ENCODE measurements at places on chromosomes 5 and 9.

GRCh38 chr9:137534256-137535119 lies 15.7 kb downstream of the PNPLA7 start:
- DNase-seq: no peak

GRCh38 chr9:20623748-20624124 lies 1.4 kb upstream of the MLLT3 start:
- no peak for DNase-seq

DNA sequence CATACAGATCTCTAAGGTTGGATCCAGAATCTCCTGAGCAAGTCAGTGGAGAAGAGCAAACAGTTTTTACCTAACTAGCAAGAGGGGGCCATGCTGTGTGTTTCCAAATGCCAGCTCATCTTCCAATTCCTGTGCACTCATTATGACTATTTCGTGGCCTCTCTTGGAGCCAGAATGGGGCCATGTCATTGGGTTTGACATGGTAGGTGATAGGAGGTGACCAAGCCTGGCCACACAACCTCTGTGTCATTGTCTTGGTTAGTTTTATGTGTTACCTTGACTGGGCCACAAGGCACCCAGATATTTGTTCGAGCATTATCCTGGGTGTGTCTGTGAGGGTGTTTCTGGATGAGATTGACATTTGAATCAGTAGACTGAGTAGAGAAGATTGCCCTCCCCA lies 206.2 kb downstream of the HSPA4 start:
- no peak for DNase-seq

DNA sequence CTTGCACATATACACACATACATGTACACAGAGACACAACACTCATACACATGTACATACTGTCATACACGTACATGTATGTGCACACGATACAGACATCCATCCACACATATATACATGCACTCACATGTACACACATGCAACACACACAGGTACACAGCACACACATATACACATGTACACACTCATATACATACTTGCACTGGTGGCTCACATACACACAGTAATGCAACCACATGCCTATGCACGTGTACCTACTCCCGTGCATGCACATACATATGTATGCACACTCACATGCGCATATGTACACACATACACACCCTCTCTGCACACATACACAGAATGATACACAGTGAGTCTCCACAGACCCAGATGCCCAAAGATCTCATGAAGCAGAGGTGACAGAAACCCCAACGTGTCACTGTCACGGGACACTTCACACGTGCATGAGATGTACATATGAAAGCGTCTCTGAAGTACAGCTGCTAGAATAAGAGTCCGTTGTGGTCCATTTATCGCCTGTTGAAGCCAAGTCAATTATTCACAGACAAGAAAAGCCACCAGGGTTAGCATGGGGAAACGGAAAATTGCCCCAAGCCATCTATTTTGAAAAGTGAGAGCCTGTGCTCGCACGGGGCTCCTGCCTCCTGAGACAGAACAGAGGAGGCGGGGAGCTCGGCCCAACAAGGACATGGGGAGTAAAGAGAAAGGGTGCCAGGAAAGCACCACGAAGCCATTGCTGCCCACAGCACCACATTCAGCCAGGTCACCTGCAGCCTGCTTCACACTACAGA lies 24.9 kb downstream of the LPCAT1 start:
- DNase-seq: no peak

DNA sequence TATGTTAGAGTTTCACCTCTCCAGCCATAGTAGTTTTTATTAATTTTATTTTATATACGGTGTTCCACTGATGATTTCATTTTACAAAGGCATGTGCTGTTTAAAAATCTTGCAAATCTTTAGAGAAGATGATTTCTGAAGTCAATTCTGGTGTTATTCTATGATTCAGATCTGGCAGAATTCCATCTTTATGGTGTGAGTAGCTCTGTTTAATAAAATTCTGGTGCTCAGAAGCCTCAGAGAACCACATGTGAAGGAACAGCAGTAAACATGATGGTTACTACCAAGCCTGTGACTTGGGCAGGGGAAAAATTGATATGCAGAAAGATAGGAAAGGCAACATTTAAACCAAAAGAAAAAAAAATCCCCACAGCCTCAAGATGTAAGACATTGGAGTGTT lies 299.7 kb downstream of the NPR3 start:
- no peak for DNase-seq

DNA sequence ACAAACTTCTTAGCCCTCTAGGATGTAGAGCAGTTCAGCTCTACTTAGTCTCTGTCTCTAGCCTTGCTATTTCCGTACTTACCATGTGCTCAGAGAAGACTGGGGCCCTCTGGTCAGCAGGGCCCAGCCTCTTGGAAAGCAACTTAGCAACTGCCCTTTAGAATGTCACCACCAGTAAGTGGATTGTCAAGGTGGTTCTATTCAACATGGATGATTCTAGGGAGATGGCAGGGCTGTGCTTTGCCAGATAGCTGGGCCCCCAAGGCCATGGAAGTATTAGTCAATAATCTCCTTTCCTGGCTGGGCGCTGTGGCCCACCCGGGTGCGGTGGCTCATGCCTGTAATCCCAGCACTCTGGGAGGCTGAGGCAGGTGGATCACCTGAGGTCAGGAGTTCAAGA lies 177.6 kb upstream of the MVB12B start:
- DNase-seq: no peak

GRCh38 chr9:83234541-83234940 lies 171.6 kb upstream of the RASEF start:
- DNase-seq: no peak

DNA sequence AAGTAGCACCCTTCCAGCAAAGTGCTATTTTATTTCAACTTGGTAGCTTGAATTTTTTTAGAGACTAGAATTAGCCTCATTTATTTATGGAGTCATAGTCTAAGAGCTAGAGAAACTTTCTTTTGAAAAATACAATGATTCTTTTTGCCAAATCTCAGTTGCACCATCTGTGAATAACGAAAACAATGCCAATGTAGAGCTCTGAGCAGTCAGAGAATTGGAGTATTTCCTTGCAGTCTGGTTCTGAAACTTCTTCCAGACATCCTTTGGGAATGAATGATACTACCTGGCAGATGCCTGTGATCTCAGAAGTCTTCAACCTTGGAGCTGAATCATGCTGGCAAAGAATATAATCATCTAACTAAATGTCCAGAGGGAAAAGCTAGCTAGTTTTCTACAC lies 511.5 kb upstream of the CYLC2 start:
- no peak for DNase-seq

GRCh38 chr9:125747053-125747764 lies at the start of gene PBX3:
Gene PBX3, plus strand, starts transcription at chr9:125747373.
- peak; percentile 51 for DNase-seq

DNA sequence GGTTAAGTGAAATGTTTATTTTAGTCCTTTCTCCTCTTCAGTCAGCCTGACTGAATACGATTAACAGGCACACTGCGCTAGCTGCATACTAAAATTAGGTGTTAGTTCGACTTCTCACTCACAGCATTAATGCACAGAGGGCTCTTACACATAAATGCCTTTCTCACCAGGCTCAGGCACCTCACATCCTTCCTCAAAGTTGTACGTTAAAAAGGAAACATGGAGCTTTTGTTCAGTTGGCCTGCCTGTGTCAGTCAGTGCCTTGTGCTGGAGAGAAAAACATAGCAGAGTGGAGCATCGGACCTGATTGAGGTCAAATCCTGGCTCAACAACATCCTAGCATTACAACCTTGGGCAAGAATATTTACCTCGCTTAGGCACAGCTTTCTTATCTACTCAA lies 236.0 kb upstream of the ZNF462 start:
- no peak for DNase-seq

- no peak for DNase-seq
These were observed 408.1 kb downstream of the FAM170A start for GRCh38 chr5:120037451-120037850.

- no peak for DNase-seq
These were observed 4.5 kb downstream of the SLC36A1 start for GRCh38 chr5:151451626-151452520.

GRCh38 chr5:113489299-113489698 lies 1.0 kb upstream of the MCC start:
- no peak for DNase-seq

GRCh38 chr9:79403495-79403894 lies 168.3 kb upstream of the TLE4 start:
- DNase-seq: no peak

GRCh38 chr5:96014395-96014794 lies 52.7 kb upstream of the ELL2 start:
- DNase-seq: no peak

DNA sequence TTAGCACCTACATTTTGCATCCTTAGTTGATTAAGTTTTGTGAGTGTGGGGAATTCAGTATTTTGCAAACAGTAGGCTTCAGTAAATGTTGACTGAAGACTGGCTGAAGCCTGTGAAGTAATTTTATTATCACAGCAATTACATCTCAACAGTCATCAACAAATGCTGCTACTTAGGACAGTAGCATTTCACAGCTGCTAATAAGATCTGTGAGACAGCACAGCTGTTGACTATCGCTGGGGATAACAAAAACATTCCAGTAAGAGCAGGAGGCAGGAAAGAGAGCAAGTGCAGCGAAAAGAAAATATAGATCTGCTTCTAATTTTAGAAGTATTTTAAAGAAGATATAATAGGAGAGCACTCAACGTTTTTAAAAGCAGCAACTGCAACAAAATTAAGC lies 117.3 kb upstream of the FGF10 start:
- DNase-seq: no peak

- DNase-seq: peak; percentile 25
These were observed at the start of gene RXRA for GRCh38 chr9:134325813-134326723. Gene RXRA, plus strand, starts transcription at chr9:134326455. Its CDS starts 177 bp downstream, at chr9:134326632.

DNA sequence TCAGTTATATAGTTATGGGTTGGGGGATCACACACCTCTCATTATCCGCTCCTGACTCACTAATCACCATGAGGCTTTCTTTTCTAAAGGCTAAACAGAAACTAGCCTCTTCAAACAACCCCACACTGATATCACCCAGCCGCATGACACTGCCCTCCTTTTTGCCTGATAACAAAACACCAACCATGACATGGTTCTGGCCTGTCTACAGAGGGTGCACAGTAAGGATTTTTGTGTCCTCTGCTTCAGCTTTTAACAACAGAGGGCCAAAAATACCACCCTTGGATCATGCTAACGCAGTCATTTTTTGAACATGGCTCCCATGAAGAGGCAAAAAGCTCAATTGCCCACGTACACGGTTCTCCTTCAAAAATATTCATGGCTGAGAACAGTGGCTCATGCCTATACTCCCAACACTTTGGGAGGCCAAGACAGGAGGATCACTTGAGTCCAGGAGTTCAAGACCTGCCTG lies 4.0 kb downstream of the CMBL start:
- no peak for DNase-seq

GRCh38 chr5:154593071-154593470 lies 115.0 kb upstream of the HAND1 start:
- DNase-seq: no peak

DNA sequence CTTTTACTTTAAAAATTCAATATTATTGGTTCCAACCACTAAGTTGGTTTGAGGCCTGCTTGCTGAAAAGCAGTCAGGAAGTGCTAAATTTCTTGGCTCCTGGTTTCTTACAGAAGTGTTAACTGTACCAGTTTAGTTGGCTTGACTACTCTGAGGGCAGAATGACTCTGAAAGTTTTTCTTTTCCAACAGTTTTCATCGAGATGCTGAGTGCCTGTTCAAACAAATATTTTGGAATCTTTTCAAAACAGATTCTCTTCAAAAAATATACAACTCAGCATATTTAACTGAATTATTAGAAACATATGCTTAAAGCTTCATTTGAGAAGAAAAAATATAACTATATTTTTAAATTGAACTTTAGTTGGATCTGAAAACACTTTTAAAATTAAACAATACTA lies 37.0 kb downstream of the SLC38A9 start:
- DNase-seq: no peak

All from stimulated activated naive CD4-positive, alpha-beta T cell (primary cell).